ENCODE measurements at places on chromosomes 2 and 18. TPM values are rescaled to one million over a fixed set of nuclear protein-coding genes. Genes with fewer than 3 reads are reported as not detected.

GRCh38 chr2:166057370-166058164, 70.3 kb downstream of the SCN1A start:
- DNase-seq: no peak
- no peaks in the 10 kb centered on the region for H3K36me3 ChIP-seq
- H3K27ac ChIP-seq: no peak overlapping the region
- no peaks in the 10 kb centered on the region for H3K4me1 ChIP-seq
- H3K27me3 ChIP-seq: no peaks in the 10 kb centered on the region

DNA sequence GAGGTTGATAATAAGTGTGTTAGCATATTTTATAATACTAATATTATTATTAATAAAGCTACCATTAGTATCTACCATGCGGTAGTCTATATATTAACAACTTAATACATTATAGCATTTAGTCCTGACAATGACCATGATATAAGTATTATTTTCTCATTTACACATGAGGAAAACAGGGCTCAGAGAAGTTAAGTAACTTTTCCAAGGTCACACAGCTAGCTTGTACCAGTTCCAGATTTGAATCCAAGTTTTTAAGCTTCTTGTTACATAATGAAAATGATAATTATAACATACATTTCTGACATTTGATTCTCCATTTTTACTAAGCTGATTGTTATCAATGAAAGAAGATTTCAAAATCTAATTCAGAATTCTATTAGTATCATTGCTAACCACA, 310.6 kb downstream of the AGPS start:
- no peaks in the 10 kb centered on the region for H3K36me3 ChIP-seq
- no peaks in the 10 kb centered on the region for H3K27me3 ChIP-seq
- no peak overlapping the region for H3K27ac ChIP-seq
- no peak for DNase-seq
- H3K4me3 ChIP-seq: no peak overlapping the region
- no peaks in the 10 kb centered on the region for H3K4me1 ChIP-seq

- peaks cover 9% of the 10 kb centered on the region for H3K27me3 ChIP-seq
- peak within 1 kb of the TSS; percentile 83 for H3K27ac ChIP-seq
- no peaks in the 10 kb centered on the region for H3K36me3 ChIP-seq
Measured at GRCh38 chr2:210224941-210225672, at the start of gene ACADL. ACADL (minus strand) TSS chr2:210225447; CDS start chr2:210225263, 184 bp downstream.

- no peaks in the 10 kb centered on the region for H3K36me3 ChIP-seq
- H3K27ac ChIP-seq: no peak overlapping the region
- no peak for DNase-seq
- H3K27me3 ChIP-seq: no peaks in the 10 kb centered on the region
- no peak overlapping the region for H3K4me3 ChIP-seq
Measured at GRCh38 chr2:158993721-158994587, 25.5 kb downstream of the TANC1 start.

Gene ALPG
- total RNA-seq: not detected

DNA sequence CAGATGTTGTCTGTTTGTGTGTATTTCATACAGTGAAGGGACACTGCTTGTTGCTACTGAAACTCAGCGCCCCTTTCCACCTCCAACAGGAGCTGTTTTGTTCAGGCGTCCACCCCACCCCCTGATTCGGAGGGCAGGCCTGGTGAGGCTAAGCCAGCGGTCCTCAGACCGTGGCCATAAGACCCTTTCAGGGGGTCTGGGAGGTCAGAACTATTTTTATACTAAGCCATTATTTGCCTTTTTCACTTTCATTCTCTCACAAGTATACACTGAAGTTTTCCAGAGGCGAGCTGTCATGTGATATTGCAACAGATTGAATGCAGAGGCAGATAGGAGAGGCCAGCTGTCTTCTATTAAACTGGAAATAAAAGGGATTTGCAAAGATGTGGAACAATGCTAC, 39.7 kb upstream of the IGFBP5 start:
- H3K27me3 ChIP-seq: no peaks in the 10 kb centered on the region
- DNase-seq: no peak
- no peak overlapping the region for H3K4me3 ChIP-seq

DNA sequence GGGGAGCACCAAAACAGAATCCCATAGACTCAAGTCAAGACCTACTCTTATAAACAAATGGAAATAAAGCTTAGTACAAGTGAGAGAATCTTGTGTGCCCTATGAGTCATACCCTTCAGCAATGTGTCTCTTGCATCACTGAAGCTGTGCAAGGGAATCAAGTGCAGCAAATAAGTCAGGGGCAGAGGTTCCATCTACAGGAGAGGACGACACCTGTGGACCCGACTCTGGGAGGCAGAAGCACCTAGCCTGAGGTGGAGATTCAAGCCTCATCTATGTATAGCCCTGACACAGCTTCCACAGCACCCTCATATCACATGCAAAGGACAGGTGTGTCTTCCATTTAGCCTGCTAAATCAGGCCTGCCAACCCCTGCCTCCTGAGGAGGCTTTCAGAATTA, 298.2 kb downstream of the CNTNAP5 start:
- no peak for DNase-seq
- no peaks in the 10 kb centered on the region for H3K4me1 ChIP-seq
- H3K27ac ChIP-seq: no peak overlapping the region
- no peaks in the 10 kb centered on the region for H3K27me3 ChIP-seq

Gene CRYGD
- total RNA-seq: not detected
